GM20000 (cell line): ENCODE measurements at places on chromosomes 7 and 10.

DNA sequence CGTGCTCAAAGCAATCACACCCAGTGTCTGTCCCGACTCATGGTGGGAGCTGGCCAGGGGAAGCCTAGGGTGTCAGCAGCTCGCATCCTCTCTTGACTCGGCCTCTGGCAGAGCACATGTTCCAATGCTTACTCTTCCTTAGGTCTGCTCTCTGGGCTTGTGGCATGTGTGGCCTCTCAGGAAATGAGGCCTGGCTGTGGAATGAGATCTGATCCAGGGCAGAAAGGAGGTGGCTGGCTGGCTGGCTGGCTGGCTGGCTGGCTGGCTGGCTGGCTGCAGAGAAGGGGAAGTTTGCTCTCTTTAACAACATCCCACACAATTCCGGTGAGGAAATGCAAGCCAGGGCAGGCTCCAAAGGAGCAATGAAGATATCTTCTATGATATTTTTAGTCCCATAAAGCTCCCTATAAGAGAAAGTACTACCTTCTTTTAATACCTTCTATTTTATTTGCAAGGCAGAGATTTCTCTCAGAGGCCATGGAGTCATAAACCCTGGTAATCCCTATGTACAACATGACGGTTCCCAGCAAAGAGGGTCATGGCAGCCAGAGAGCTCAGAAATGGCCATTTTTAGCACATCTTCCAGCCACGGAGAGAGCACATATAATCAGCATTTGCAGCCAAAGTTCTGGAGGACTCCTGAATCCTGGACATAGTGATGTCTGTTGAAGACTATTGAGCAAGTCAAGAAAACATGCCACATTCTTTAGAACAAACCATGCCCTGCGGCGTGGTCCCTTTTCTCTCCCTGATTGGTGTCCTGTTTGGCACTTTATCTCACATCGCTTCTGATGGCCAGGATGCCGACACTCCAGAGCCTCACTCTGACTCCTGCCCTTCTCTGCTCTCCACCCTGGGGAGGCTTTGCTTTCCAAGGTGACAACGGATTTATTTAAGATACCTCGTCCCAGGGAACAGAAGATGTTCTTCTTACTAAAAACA is 153.7 kb downstream of the FANK1 start:
- no peak for DNase-seq

DNA sequence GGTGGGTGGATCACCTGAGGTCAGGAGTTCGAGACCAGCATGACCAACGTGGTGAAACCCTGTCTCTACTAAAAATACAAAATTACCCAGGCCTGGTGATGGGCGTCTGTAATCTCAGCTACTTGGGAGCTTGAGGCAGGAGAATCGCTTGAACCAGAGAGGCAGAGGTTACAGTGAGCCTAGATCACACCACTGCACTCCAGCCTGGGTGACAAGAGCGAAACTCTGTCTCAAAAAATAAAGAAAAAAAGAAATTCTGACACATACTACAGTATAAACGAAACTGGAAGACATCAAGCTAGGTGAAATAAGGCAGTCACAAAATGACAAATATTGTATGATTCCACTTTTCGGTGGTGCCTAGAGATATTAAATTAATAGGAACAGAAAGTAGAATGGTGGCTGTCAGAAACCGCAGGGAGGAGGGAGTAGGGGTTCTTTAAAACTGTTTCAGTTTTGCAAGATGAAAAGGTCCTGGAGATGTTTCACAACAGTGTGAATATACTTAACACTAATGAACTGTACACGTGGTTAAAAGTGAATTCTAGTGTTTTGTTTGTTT is 23.2 kb downstream of the PILRA start:
- DNase-seq = peak; percentile 64

DNA sequence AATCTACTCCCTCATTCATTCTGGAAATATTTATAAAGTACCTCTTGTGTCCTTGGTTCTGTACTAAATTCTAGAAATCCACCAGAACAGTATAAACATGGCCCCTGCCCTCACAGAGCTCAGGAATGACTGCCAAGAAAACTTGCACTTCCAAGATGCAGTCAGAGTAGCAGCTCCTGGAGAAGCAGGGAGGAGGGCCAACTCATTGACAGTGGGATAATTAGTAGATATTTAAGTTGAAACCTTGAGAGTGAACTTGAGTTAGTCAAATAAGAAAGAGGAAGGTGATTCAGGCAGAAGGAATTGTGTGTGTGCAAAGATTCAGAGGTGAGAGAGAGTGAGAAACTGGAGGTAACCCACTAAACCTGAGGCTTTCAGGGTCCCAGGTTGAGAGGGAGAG is 182.2 kb upstream of the INHBA start:
- no peak for DNase-seq

DNA sequence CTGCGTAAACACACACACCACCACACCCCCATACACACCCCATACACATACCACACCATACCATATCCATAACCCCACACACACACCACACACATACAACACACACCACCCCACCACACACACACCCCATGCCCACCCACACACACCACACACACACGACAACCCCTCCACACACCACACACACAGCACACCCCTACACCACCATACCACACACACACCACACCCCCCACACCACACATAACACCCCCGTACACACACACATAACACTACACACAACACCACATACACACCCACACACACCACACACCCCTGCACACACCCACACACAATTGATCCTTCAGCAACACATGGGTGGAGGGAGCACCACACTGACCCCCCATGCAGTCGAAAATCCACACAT is 50.3 kb upstream of the BMS1 start:
- no peak for DNase-seq

DNA sequence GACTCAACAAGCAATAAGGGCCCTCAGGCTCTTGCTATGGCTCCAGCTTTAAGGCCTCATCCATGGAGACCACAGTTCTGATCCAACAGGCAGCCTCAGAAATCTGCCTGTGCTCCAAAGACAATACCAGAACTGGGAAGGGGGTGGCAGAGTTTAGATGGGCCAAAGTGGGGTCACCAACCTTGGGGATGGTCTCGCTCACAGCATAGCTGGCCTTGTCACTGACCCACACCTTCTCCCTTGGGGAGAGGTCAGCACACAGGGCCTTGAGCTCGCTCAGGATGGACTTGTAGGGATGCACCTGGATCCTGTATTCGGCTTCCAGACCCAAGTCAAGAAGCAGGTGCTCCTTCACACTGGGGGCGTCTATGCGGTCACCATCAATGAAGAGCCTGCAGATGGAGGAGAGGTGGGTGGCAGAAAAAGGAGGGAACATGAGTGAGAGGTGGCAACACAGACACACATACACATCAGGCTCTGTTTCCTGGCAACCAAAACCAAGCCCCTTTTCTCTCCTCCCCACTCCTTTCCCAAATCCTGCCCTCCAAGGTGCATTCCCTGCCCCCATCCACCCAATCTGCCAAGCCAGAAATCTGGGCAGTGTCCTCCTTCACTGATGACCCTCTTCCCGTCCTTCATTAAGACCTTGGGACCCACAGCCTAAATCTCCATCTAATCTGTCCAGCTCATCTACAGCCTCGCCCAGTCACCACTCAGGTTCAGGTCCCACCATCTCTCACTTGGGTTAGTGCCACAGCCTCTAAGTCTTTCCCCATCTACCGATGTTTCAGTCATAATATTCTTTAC is 40.9 kb downstream of the XPNPEP1 start:
- DNase-seq = no peak

GRCh38 chr7:117074378-117074777 is 121.1 kb downstream of the ST7 start:
- DNase-seq = no peak
